ENCODE measurements at places on chromosomes 5 and 9. TPM values are rescaled to one million over a fixed set of nuclear protein-coding genes. Genes with fewer than 3 reads are reported as not detected.

Gene CXCL14
- not detected for total RNA-seq

Gene ADAMTS16
- total RNA-seq = not detected

Gene SHLD3
- 6.5 TPM for total RNA-seq

Gene SLC2A8
- 10.4 TPM for total RNA-seq

Gene PCDHGB3
- total RNA-seq = 0.66 TPM

Gene RBM22
- 81.9 TPM for total RNA-seq

Gene SLC34A3
- not detected for total RNA-seq

Gene C1QTNF3
- total RNA-seq = 1.8 TPM

Gene CCDC152
- 4.3 TPM for total RNA-seq

Gene FLT4
- 0.86 TPM for total RNA-seq

Gene TMEFF1
- total RNA-seq = 0.13 TPM

Gene RGP1
- 18.4 TPM for total RNA-seq

Gene ST8SIA4
- total RNA-seq = 65.2 TPM

Gene GOLGA1
- total RNA-seq = 16.6 TPM

Gene SLC36A3
- not detected for total RNA-seq

Gene ORM2
- total RNA-seq = not detected
